Renal cortex interstitium (tissue), 15 donors: ENCODE measurements at places on chromosomes 2 and 18.

GRCh38 chr2:102514061-102514785 is 41.2 kb downstream of the SLC9A4 start:
- no peak for DNase-seq

GRCh38 chr2:55150834-55151233 is 81.3 kb downstream of the CLHC1 start:
- no peak for DNase-seq

DNA sequence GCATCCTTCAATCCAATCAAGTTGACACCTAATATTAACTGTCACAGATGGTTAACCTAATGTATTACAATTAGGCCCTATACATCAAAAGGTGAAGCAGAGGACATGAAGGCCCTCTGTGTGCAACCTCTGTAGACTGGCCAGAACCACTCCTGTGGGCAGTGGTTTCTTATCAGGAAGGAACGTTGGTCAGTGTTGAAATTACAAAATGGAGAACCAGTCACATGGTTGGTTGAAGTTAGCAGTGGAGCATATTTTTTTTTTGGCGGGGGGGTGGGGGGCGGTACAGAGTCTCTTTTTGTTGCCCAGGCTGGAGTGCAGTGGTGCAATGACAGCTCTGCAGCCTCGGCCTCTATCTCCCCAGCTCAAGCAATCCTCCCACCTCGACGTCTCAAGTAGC is 19.8 kb downstream of the RNU2-63P start:
- no peak for DNase-seq

DNA sequence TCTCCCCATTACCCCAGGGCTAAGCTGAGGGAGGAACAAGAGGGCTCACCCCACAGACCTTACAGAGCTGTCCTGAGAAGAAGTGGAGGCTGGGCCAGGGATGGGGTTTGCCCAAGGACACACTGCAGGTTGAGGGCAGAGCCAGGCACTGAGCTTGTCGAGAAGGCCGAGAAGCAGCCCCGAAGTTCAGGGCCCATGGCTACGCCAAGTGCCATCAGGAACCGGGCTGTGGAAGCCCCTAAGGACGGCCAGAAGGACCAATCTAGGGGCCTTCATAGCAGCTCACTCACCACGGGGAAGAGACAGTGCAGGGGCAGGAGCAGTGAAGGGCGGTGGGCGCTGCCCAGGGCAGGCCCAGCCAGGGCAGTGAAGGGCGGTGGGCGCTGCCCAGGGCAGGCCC is 18.6 kb upstream of the AGXT start:
- DNase-seq: no peak

- no peak for DNase-seq
Measured at GRCh38 chr2:81250270-81250669, 945.7 kb upstream of the LRRTM1 start.

- DNase-seq: no peak
Measured at GRCh38 chr2:201858281-201859184, 52.2 kb downstream of the CDK15 start.

DNA sequence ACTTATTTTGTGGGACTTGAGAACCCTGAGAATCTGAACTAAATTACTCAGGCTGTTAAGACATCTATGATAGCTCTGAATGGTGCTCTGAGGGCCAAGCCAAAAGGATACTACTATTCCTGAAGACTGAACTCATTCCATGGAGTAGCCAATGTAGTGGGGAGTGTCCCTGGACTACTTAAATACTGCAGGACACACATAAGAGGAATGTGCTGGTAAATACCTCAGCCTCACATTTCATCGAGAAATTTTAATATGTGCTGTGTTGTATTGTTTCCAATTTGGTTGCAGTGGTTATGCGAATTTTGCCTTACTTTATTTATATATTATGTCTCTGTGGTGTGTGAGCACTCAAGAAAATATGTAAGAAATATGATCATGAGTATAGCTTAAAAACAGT is 264.4 kb upstream of the FIGN start:
- no peak for DNase-seq

- no peak for DNase-seq
Measured at GRCh38 chr2:187774551-187775071, 220.4 kb upstream of the TFPI start.

DNA sequence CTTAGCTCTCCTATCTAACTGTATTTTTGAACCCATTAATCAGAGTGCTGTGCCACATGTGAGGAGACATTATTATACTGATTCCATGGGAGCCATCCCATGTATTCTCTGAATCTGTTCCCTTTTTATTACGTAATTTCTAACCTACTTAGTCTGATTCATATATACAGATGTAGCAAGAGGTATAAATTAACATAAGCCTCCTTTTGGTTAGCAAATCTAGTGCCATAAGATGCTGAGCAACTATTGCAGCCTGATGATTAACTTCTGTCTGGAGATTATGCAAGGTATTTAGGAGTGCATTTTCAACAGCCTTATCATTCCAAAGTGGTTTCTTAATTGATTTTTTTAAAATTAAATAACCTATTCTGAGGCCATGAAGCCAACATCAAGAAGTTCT is 114.1 kb upstream of the MSH2 start:
- no peak for DNase-seq

DNA sequence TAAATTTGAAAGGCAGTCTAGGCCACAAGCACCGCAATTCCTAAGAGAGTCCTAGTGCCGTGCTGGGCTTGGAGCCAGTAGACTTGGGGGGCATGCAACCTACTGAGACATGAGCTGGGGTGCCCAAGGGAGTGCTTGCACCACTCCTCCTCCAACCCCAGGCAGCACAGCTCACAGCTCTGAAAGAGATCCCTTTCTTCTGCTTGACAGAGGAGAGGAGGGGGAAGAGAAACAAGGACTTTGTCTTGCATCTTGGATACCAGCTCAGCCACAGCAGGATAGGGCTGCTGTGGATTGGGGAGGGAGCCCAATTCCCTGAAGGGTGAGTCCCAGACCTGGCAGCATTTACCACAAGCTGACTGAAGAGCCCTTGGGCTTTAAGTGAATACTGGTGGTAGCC is 134.6 kb downstream of the TMEM131 start:
- DNase-seq: no peak

- DNase-seq: no peak
Measured at GRCh38 chr2:128062571-128062970, 28.4 kb upstream of the UGGT1 start.

DNA sequence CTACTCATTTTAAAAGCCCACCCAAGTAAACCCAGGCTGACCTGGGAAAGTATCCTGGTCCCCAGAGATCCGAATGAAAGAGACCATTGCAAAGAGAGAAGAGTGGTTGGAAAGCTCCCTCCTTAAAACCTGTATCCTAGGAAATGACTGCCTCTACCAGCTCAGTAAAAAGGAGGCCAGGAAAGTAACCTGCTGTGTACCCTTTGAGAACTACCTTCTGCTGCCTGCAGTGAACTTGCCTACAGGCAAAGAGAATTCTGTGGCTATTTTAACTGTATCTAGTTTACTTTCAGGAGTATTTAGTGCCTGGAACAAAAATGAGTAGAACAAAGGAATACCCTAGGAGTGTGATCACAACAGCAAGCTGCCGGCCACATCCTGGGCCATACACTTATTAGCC is 641.7 kb upstream of the NRXN1 start:
- DNase-seq: no peak

DNA sequence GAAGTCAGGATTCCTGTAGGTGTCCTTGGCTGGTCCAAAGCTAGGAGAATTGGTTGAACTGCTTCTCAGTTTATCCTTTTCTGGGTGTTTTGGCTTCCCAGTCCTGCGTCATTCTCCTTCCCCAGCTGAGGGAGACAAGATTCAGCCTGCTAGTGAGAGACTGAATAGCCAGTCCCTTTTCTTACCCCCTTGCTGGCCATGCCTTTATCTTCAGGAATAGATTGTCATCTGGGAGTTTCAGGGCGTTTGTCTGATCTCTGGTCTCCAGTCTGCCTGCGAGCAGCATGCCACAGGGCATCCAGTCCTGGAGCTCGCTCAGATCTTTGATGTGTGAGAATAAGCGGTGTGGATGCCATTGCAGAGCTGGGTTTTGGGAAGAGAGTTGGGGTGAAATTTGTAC is 5.8 kb downstream of the MYO1B start:
- DNase-seq: no peak

- DNase-seq: no peak
Measured at GRCh38 chr2:36707050-36707449, 10.5 kb downstream of the VIT start.

DNA sequence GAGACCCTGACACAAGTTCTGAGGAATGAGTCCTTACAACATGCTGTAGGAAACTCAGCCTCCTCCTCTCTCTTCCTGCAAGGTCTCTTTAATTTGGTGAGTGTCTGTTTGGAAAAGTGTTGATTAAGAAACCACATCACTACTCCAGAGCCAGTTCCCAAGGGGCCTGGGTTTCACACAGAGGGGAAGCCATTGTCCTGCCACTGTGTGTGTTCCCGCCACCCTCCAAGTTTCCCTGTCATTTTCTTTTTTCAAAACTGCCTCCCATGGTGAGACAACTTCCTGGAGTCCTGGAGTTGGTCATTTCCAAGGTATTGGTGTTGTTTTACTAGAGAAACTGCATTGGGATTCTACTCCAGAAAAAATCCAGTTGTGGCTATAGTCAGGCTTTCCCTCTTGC is 232.0 kb upstream of the PARD3B start:
- DNase-seq: no peak

DNA sequence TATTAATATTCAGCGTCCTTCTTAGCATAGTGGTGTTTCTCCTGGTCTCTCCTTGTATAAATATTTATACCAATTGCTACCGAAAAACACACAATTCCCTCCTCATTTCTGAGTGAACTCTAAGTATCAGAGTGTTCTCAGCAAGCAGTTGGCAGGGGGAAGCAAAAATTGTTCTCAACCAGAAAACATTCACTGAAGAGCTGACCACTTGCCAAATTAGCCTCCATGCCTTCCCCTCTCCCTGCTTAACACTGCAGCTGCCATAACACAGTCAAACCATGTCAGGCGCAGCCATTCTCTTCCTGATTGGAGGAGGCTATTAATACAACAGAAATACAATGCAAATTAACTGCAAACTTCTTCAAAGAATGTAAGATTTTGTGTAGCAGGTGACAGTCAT is 105.0 kb downstream of the COL6A3 start:
- DNase-seq: no peak

DNA sequence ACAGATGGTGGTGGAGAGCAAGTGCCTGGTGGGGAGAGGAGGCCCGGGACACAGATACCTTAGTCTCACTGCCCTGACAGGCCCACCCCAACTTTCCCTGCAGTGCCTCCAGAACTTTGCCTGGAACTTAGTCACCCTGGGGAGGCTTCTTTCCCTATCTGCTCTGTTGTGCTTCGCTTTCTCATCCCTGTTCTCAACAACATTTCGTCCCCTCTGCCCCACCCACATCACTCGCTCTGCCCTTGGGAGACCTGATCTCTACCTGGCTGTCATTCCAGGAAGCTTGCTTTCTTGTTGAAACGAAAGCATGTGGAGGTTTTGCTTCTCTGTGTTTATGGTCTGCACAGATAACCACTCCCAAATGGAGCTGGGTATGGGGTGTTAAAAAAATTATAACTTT is 93.8 kb downstream of the PRKCE start:
- no peak for DNase-seq

DNA sequence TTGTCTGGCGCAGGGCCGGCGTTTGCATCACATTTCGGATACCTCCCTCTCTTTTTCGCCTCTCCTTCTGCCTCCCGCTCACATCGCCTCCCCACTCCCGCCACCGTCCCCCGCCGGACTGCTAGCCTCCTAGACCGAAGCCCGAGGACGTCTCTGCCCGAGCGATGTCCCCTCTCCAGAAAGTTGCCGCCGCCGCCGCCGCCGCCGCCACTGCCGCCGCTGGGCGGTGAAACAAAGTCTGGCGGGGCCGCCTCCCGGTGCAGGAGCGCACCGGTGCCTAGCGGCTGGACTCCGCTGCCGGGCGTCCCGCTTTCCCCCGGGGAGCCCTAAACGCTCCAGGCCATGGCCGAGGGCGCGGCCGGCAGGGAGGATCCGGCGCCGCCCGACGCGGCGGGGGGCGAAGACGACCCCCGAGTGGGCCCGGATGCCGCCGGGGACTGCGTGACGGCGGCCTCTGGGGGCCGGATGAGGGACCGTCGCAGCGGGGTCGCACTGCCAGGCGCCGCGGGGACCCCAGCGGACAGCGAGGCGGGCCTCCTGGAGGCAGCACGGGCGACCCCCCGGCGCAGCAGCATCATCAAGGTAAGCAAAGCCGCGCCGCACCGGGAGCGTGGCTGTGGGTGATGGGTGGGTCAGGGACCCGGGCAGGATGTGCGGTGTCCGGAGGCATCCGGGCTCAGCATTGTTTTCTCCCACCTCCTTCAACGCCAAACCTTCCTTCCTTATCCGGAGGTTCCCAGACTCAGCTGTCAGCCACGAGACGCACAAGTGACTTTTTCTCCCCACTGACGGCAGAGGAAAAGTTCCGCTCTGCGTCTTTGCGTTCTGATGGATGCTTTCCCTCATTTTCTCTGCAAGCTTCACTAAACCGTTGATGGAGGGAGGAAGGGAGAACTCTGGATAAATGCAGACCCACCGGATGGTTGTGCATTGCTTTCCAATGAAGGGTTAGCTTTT is 643 bp downstream of the PLCL1 start:
- DNase-seq: peak; percentile 24

GRCh38 chr2:36965751-36966369 is 476 bp downstream of the STRN start:
- peak; percentile 32 for DNase-seq

DNA sequence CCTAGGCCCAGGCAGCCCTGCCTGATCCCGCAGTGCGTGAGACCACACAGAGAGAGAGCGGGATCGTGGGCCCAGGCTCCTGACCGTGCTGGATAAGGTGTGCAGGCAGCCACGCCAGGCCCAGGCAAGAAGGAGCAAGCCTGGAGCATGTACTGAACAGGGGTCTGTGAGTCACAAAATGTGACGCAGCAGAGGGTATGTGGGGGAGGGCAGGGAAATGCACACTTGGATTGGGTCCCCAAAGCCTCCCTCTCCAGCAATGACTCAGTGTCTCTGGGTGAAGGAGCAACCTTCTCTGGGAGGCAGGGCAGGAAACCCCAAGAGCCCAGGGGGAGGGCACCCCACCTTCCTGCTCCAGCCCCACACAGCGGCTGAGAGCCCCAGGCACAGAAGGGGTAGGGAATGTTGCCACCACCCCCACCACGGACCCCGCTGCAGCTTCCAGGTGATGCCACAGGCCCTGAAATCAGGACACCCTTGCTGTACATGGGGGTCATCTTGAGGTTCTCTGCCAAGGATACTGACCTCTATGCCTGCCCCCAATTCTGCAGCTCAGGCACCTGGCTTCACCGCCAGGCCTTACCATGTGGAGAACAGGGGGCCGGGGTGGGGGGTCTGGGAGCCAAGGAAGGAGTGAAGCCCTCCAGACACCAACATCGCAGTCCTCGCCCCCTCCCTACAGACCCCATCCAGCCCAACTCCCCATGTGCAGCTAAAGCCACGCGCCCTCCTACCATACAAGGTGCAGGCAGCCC is 1.3 kb upstream of the GPC1 start:
- no peak for DNase-seq

GRCh38 chr2:236363711-236364277 is 99.6 kb upstream of the ASB18 start:
- DNase-seq: no peak

GRCh38 chr2:51028829-51029228 is 3.1 kb downstream of the NRXN1 start:
- no peak for DNase-seq
